LNCaP clone FGC (cell line): ENCODE measurements at places on chromosomes 5 and 9.

- DNase-seq: no peak
Observed at GRCh38 chr5:116360008-116360853, 214.4 kb downstream of the SEMA6A start.

- DNase-seq: no peak
Observed at GRCh38 chr9:130301483-130302286, 36.1 kb downstream of the HMCN2 start.

DNA sequence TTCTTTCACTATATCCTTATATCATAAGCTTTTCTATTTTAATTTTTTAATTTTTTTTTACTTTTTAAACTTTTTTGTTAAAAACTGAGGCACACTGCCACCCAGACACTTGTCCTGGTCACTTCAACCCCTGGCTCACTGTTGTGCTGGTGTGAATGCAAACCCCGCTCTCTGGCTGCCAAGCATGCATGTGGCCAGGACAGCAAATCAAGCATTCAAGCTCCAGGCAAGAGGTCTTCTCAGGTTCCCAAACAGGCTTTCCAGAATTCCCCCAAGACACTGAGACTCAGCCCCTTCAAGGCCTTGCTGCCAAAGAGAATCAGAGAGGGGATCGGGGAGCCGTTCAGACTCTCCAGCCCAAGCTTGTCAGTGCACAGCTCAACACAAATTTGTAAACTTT, 139.9 kb downstream of the FANCC start:
- DNase-seq: no peak

DNA sequence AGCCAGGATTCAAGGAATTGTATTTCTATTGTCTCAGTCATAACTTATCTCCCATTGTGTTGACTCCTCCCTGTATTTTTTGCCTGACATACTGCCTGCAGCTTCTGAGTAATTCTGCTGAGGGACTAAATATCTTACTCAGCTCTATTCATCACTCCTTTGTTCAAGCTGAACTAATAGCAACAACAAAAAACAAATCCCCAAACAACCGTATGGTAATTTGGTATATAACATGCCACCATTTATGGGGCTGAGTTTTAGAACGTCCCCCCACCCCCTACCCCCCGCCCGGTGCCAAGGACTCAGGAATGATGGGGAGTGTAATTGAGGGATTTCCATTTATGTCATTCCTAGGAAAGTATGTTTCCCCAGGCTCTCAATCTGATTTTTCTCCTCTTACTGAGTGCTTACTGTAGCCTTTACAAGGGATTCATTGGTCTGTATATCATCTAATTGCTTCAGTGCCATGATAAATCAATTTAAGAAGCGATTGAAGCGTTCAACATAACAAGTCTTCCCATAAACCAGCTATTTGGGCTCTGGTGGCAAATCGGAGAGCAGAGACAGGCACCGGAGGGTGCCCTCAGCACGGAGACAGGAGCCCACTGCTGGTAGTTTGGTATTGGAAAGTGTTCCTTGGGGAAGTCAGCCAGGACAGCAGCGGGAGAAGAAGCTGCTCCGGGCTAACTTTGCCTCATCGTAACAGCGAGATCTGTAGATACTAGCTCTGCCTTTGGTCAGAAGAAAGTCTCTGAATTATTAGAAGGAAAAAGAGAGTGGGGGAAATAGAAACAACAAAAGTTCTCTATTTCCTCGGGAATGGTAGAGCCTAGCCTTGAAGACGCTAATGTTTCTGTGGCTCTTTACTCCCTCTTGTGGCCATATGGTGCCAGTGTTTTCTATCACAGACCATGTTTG, 40.7 kb upstream of the HSD17B4 start:
- DNase-seq: peak; percentile 60

GRCh38 chr5:85931220-85931619, 686.5 kb upstream of the COX7C start:
- no peak for DNase-seq

GRCh38 chr5:157509587-157509986, 49.6 kb downstream of the NIPAL4 start:
- DNase-seq: no peak

- no peak for DNase-seq
Observed at GRCh38 chr5:125411744-125412560, 665.5 kb upstream of the ZNF608 start.

DNA sequence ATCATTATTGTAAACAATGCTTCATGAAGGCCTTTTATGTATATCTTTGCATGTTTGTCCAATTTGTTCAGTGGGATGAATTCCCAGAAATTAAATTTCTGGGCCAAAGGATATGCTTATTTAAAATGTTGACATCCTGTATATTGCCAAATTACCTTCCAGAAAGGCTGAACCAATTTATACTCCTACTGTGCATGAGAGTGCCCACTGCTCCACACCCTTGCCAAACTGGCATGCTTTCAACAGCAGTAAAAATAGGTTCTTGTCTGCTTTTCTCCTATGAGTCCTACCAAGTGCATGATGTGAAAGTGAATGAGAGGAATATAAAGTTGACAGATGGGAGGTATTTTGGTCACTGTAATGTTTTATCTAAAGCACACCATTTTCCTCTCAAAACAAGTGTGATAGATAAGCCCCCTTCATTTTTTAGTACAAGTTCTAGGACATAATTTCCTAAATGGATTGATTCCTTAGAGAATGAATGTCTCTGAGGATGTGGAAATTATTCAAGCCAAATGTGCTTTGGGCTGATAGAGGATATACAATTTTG, 70.5 kb upstream of the ERBIN start:
- DNase-seq: no peak

- no peak for DNase-seq
Observed at GRCh38 chr5:118923295-118924005, 64.9 kb downstream of the DTWD2 start.

DNA sequence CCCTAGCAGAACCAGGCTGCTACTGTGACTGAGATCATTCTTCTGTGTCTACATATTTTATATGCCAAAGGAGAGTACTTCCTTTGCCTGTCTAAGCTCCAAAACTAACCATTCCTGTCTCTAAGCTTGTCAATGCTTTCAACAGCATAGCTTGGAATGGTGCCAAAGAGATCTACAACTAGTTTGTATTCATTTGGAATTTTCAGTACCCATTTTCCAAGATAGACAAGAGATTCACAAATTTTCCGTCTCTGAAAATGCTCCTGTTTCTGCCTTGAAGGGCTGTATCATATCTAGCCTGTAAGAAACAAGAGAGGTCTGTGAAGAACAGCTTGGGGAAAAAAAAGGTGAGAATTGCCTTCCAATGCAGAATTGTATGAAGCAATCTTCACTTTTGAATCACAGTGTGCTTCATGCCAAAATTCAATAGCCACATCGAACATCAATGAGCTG, 334.4 kb upstream of the ACTBL2 start:
- no peak for DNase-seq

- DNase-seq: no peak
Observed at GRCh38 chr5:137167187-137167586, 331.9 kb downstream of the SPOCK1 start.

DNA sequence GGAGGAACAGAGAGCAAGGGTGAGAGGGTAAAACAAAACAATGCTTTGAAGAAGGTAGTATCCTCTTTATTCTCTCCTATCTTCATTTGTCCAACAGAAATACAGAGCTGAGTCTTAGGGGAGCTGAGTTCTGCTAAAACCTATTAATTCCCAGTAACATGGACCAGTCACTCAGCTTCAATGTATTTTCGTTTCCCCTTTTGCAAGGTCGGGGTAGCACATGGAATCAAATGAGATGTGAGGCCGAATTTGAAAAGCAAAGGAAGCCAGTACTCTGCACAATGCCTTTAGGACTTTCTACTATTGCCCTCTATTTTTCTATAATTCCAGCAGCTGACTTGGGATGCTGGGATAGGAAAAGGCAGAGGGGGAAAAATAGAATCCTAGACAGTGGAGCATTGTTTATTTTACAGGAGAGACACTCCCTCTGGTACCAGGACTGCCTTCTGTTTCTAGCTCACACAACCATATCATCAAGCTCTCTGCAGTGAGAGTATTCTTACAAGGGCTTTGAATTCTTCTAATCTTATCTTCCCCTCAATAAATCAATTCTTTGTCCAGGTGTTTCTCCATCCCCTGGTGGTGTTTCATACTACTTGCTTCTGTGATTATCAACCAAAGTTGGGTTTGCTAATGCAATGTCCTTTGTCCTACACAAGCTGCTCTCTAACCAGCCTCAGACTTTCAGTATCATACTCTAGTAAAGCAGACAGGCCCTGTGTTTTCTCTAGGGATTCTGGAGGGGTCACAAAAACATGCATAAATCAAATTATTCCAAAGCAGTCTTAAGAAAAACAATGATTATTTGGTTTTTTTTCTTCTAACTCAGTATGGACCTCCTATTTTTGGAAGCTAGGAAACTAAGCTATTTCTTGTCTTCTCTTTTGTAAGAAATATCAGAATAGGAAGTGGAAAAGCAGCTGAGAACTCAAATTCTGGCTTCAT, 341.5 kb downstream of the OSTF1 start:
- DNase-seq: no peak

GRCh38 chr5:39169081-39169480, 50.3 kb downstream of the FYB1 start:
- DNase-seq: no peak

DNA sequence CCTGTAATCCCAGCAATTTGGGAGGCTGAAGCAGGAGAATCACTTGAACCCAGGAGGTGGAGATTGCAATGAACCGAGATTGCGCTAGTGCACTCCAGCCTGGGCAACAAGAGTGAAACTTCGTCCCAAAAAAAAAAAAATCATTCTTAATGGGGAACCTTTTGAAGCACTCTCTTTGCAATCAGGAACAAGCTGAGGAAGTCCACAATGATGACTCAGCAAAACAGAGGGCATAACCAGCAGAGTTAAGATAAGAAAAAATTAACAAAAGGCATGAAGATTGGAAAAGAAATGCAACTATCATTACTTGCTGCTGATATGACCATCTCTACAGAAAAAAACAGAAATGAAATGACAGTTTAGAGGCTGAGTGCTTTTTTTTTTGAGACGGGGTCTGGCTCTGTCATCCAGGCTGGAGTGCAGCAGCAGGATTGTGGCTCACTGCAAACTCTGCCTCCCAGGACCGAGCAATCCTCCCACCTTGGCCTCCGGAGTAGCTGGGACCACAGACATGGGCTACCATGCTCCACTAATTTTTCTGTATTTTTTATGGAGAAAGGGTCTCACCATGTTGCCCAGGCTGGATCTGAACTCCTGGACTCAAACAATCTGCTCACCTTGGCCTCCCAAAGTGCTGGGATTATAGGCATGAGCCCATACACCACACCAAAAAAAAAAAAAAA, 88.0 kb downstream of the FNBP1 start:
- no peak for DNase-seq

DNA sequence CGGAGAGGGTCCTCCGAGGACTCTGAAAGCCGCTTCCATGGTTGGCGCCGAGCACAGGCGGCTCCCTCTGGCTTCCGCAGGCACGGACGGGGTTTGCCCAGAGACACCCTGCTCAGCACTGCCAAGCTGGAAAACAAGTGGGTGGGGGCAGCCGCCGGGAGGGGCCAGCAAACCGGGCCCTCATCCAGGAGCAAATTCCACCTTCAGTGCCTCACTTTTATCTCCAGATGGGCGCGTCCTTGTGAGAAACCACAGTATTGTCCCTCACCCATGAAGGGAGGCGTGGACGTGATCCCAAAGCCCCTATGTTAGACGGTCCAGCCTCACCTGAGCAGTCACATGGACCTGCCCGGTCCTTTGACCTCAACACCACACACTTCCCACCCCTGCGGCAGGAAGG, 29.0 kb downstream of the MED10 start:
- no peak for DNase-seq

GRCh38 chr5:12848709-12849108, 944.5 kb upstream of the CTNND2 start:
- DNase-seq: no peak

DNA sequence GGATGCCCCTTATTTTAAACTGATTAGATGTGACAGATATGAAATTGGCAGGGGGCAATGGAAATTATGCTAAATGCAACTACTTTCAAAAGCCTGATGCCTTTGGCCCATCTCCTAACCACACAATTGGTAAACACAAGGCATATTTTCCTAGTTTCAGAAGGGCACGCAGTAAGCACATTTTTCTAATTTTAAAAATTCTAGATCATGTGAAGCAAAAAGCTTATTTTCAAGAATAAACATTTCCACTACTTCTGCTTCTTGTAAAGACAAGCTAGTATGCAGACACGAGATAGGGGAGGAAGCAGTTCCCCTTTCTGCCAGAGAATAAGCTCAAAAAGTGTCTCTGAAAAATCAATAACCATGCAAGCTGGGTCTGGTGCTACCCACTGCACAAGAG, 67.7 kb downstream of the ABCA1 start:
- no peak for DNase-seq

DNA sequence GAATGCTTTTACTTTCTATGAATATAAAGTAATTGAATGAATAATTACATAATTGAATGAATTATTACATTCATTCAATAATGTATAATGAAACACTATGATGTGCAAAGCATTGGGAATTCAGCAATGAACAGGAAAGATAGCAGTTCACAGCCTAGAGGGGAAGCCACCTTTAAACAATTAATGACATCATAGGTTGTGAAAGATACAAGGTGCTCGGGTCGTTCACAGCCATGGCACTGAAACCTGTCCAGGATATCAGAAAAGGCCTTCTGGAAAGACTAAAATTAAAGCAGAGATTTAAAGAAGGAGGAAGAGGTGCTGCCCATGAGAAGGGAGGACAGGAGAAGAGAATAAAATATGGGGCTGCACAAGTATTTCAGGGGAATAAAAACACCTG, 171.4 kb upstream of the KLF4 start:
- DNase-seq: no peak

DNA sequence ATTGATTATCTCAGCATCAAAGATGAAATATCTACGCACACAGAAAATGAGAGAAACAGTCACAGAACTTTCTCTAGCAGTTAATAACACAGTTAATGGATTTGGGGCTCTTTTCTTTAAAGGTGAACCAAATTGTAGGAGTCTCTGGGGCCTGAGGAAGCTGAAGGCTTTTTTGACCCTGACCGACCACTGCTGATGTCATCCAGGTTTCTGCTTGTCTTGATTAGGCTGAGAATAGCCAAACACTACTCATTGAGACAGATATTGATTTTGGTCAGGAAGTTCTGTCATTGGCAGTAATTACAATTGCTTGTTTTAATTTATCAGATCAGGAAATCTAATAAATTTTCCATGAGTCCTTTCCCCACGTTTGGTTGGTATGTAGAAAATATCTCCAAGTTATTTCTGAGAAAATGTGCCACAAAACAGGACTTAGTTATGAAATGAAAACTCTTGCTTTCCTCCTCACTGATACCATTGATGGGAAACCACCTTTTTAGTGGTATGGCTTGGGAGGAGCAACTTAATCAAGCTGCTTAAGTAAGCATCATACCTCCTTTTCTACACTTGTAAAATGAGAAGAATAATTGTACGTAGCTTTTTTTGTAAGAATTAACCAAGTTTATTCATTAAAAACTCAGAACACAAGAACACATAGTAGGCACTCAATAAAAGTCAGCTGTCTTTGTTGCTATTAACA, 19.7 kb downstream of the CARTPT start:
- no peak for DNase-seq

DNA sequence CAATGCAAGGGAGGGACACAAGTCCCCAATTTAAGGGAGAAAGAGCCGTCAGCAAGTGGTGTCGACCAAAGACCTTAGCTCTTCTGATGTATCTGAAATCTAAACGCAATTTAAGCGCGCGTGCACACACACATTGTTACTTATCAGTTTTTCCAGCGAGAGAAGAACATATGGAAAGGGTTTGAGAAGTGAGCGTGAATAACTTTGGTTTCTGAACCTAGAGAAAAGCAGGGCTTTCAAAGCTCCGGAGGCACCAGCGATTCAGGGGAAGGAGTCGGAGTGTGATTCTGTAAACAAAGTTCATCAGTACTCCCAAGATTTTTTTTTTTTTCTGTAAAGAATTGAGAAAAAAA, 191.8 kb downstream of the MEF2C start:
- DNase-seq: no peak
